ENCODE measurements at places on chromosomes 5 and 9.

GRCh38 chr9:113875459-113876150 lies 504 bp upstream of the ZNF618 start:
- no peak overlapping the region for H3K27ac ChIP-seq
- H3K4me1 ChIP-seq: peaks cover 18% of the 10 kb centered on the region
- DNase-seq: no peak

GRCh38 chr9:37262410-37262809 lies 142.0 kb downstream of the ZCCHC7 start:
- H3K4me1 ChIP-seq: no peaks in the 10 kb centered on the region
- DNase-seq: no peak
- no peak overlapping the region for H3K4me3 ChIP-seq
- no peak overlapping the region for H3K27ac ChIP-seq
- H3K27me3 ChIP-seq: no peaks in the 10 kb centered on the region
- H3K36me3 ChIP-seq: no peaks in the 10 kb centered on the region

DNA sequence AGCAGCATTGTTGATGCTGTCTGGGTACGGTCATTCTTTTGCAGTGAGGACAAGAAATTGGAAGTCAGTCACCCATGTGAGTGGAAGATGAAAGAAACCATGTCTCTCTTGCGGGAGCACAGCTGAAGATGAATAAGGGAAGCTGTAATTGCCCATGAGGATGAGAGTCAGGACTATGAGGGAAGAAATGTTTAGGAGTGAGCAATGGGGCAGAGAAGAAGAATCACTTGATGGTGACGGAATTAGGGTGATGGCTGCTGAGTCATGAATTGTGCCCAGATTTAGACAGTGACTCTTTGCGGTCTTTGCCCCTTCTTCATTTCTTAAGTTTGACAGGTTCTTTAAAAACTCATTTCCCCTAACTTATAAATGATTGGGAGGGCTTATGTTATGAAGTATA lies 183.3 kb downstream of the MAST4 start:
- DNase-seq: no peak
- no peak overlapping the region for H3K27ac ChIP-seq
- no peaks in the 10 kb centered on the region for H3K36me3 ChIP-seq
- H3K27me3 ChIP-seq: peaks cover 5% of the 10 kb centered on the region
- H3K4me1 ChIP-seq: no peaks in the 10 kb centered on the region
- H3K4me3 ChIP-seq: no peak overlapping the region

GRCh38 chr9:90772386-90772785 lies 29.2 kb upstream of the SYK start:
- no peaks in the 10 kb centered on the region for H3K27me3 ChIP-seq
- DNase-seq: no peak
- H3K4me1 ChIP-seq: no peaks in the 10 kb centered on the region
- H3K4me3 ChIP-seq: no peak overlapping the region

- no peak overlapping the region for H3K4me3 ChIP-seq
- no peaks in the 10 kb centered on the region for H3K36me3 ChIP-seq
- H3K27me3 ChIP-seq: no peaks in the 10 kb centered on the region
- DNase-seq: peak; percentile 91
Observed at GRCh38 chr5:54738118-54738972, 220.8 kb downstream of the SNX18 start.

GRCh38 chr9:32722704-32723103 lies 60.6 kb upstream of the TMEM215 start:
- H3K27ac ChIP-seq: no peak overlapping the region
- H3K4me1 ChIP-seq: no peaks in the 10 kb centered on the region
- no peak for DNase-seq

- no peak for DNase-seq
- peaks cover 16% of the 10 kb centered on the region for H3K4me1 ChIP-seq
- H3K27me3 ChIP-seq: peaks cover 17% of the 10 kb centered on the region
- no peaks in the 10 kb centered on the region for H3K36me3 ChIP-seq
- no peak overlapping the region for H3K27ac ChIP-seq
- no peak overlapping the region for H3K4me3 ChIP-seq
Observed at GRCh38 chr9:33719581-33720374, 75.6 kb upstream of the PRSS3 start.

DNA sequence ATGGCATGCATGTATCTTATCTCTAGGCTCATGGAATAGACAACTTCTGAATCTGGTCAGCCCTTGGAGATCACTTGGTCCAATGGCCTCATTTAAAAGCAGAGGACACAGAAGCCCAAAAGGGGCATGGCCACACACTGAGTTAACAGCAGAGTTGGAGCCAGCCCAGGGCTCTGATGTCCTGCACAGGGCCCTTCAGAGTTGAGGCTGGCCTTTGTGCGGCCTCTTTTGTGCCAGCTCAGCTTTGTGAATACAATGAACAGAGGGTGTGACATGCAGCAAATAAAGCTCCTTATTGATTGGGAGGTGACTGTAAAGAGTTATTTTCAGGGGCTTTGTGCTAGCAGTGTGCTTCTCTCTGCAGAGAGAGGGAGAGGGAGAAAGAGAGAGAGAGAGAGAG lies 150.1 kb upstream of the STK32A start:
- no peaks in the 10 kb centered on the region for H3K27me3 ChIP-seq
- no peaks in the 10 kb centered on the region for H3K4me1 ChIP-seq
- H3K27ac ChIP-seq: no peak overlapping the region
- H3K4me3 ChIP-seq: no peak overlapping the region
- no peaks in the 10 kb centered on the region for H3K36me3 ChIP-seq
- DNase-seq: no peak

- DNase-seq: no peak
- H3K36me3 ChIP-seq: peaks cover 96% of the 10 kb centered on the region
- no peak overlapping the region for H3K27ac ChIP-seq
- H3K27me3 ChIP-seq: no peaks in the 10 kb centered on the region
- no peaks in the 10 kb centered on the region for H3K4me1 ChIP-seq
Observed at GRCh38 chr5:176490301-176490700, 42.1 kb downstream of the FAF2 start.

DNA sequence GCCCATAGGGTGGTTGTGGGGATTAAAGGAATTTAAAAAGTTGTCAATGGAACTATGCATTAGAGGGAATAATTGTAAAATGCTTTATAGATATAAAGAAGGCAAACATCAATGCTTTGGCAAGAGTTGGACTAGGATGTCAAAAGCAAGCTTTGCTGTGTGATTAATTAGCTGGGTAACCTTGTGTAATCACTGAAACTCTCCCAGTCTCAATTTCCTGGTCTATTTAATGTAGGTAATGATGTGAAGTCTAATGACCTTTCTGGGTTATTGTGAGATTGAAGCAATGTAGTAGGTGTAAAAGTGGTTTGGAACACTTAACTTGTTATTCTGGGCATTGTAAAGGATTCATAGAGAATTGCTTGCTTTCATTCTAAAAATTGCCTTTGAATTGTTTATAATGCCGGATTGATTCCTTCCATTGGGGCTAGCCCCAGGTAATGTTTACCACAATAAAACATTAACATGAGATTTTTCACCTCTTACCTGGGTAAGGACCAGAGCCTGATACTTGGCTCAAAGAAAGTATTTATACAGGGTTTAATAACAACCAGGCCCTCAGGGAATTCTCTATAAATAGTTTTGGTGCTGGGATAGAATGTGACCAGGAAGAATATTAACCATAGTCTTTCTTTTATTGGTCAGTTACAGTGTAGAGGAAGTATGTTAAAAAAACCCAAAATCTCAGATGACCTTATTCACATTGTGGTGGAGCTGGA lies 30.0 kb upstream of the CLINT1 start:
- H3K27ac ChIP-seq: no peak overlapping the region
- no peak overlapping the region for H3K4me3 ChIP-seq
- no peaks in the 10 kb centered on the region for H3K36me3 ChIP-seq
- no peaks in the 10 kb centered on the region for H3K27me3 ChIP-seq
- peaks cover 5% of the 10 kb centered on the region for H3K4me1 ChIP-seq

- no peak overlapping the region for H3K4me3 ChIP-seq
- peaks cover 18% of the 10 kb centered on the region for H3K4me1 ChIP-seq
- H3K27me3 ChIP-seq: no peaks in the 10 kb centered on the region
Observed at GRCh38 chr5:112686675-112687074, 51.0 kb upstream of the APC start.

GRCh38 chr9:123450996-123451395 lies 95.0 kb downstream of the CRB2 start:
- no peaks in the 10 kb centered on the region for H3K4me1 ChIP-seq
- no peak overlapping the region for H3K27ac ChIP-seq
- H3K4me3 ChIP-seq: no peak overlapping the region
- H3K36me3 ChIP-seq: peaks cover 34% of the 10 kb centered on the region

DNA sequence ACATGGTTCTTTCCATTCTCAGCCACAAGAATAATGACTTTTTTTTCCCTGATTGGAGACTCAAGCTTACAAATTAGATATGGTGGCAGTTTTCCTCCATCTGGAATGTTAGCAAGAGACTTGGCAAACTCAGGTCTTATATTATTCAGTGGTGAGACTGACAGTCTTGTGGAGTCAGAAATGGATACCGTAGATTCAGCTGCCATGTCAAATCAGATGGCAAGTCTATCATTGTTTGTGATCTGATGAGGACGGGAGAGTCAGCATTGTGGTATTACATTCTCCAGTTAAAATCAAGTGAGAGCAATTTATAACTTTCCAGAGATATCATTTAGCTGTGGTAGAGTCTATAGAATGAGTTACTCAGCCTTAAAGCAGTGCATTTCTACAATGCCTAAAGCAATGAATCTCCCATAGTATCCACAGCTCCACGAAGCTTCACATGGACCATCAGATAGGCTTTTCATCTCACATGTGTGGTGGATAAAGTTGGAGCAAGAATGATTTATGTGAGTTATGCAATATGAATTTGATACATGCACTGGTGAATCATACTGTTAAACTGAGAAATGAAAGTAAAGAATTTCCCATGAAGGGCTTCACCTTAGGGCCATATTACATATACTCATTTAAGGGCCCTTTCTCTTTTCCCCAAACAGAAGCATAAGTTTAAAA lies 430.6 kb downstream of the ZNF608 start:
- no peak overlapping the region for H3K27ac ChIP-seq
- no peaks in the 10 kb centered on the region for H3K27me3 ChIP-seq
- DNase-seq: no peak

DNA sequence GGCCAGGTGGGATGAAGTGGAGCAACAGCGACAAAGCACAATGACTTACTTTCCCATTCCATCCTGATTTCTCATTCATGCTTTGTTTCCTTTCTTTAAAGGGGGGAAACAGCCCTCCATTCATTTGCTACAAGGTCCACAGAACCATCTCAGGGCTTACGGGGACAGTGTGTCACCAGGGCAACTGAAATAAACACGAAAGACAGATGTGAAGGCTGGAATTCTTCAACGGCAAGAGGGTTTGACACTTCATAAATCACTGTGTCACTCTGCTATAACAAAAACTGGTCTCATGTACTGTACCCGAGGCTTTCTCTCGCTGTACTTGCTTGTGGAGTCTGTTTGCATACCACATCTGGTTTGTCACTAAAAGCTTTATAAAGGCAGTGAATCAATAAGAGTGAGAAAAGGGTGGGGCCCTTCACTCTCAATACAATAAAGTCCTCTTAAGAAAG lies 150.8 kb downstream of the EFNA5 start:
- no peaks in the 10 kb centered on the region for H3K36me3 ChIP-seq
- H3K4me1 ChIP-seq: peaks cover 9% of the 10 kb centered on the region
- H3K4me3 ChIP-seq: no peak overlapping the region
- H3K27ac ChIP-seq: no peak overlapping the region

GRCh38 chr5:42855811-42856210 lies 44.1 kb upstream of the SELENOP start:
- H3K4me1 ChIP-seq: peaks cover 14% of the 10 kb centered on the region
- no peaks in the 10 kb centered on the region for H3K36me3 ChIP-seq
- DNase-seq: no peak
- no peak overlapping the region for H3K27ac ChIP-seq

DNA sequence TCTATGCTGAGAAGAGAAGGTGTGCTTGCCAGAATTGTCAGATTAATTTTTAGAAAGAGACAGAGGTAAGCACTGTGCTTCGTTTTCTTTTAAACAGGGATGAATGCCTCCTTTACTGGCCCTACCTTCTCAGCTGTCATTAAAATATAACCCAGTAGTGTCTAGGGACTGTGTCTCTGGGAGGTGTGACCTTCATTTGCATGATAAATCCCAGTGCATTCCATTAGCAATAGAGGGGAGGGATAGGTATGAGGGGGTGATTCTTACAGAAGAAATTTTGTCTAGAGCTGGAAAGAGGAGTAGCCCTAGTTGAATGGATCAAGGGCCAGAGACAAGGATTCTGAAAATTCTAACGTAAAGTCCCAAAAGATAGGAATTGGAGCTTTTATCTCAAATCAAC lies 351.5 kb downstream of the BNC2 start:
- H3K27me3 ChIP-seq: no peaks in the 10 kb centered on the region
- DNase-seq: no peak
- H3K4me1 ChIP-seq: peaks cover 93% of the 10 kb centered on the region
- no peak overlapping the region for H3K4me3 ChIP-seq

GRCh38 chr9:99199938-99200539 lies 21.7 kb downstream of the ALG2 start:
- H3K36me3 ChIP-seq: no peaks in the 10 kb centered on the region
- no peak for DNase-seq
- no peaks in the 10 kb centered on the region for H3K27me3 ChIP-seq
- H3K4me1 ChIP-seq: no peaks in the 10 kb centered on the region
- no peak overlapping the region for H3K4me3 ChIP-seq
- no peak overlapping the region for H3K27ac ChIP-seq

DNA sequence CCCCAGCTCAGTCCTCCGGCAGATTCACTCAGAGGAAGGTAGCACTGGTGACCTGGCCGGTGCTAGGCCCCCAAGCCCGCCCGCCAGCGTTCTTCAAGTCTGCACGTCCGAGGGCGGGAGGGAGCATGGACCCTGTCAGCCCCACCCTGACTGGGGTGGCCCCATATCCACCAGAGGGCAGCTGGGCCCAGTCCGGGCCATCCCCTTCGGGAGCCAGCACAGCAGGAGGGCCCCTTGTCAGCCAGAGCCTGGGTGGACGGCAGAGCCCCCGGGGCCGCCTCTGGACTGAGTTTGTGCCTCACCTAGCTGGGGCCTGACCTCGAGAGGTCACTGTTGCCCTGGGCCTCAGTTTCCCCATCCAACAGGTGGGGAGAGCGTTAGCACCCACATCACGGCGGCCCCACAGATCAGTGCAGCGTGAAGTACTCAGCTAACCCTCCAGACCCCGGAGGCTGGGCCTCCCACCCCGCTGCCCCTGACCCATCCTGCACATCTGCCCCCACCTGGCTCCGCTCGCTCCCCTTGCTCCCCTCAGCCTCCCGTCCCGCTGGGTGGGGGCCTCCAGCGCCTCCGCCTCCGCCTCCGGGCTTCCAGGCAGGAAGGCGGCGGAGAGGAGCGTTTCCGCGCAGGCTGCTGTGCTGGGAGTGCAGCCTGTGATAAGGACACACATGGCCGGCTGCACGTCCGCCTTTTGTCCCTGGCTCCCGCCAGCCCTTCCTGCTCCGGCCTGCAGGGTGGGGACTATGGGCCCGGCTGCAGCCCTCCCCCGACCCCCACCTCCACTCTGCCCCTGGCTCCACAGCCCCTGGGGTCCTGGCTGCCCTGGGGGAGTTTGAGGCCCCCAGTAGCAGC lies 16.6 kb upstream of the EGFL7 start:
- no peak for DNase-seq
- no peaks in the 10 kb centered on the region for H3K27me3 ChIP-seq

DNA sequence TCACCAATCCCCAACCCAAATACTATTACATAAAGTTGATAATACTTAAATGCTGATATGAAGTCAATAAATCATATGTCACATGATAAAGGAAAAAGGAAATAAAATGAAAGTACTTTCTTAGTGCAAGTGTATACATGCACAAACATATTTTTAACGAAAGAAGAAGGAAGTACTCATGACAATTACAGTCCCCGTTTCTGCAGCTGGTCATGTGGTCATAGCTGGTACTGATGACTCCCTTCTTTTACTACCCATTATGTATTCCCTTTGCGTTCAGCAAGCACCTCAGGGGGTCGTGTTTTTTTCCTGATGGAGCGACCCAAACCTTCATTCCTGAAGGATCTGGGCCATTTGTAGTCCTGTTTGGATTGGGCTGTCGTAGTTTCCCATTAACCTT lies 27.3 kb downstream of the CENPP start:
- H3K27ac ChIP-seq: no peak overlapping the region
- H3K27me3 ChIP-seq: no peaks in the 10 kb centered on the region
- DNase-seq: no peak
